Kasumi-1 (cell line): ENCODE measurements at places on chromosomes 7 and 10.

GRCh38 chr7:37089972-37090371 lies 358.7 kb downstream of the ELMO1 start:
- DNase-seq = no peak

- DNase-seq = no peak
Measured at GRCh38 chr10:26859241-26860101, 1.3 kb downstream of the ABI1 start.

- DNase-seq = no peak
Measured at GRCh38 chr10:17951868-17952371, at the start of gene SLC39A12. SLC39A12 (plus strand) TSS chr10:17951918; CDS start chr10:17953277, 1,359 bp downstream.

DNA sequence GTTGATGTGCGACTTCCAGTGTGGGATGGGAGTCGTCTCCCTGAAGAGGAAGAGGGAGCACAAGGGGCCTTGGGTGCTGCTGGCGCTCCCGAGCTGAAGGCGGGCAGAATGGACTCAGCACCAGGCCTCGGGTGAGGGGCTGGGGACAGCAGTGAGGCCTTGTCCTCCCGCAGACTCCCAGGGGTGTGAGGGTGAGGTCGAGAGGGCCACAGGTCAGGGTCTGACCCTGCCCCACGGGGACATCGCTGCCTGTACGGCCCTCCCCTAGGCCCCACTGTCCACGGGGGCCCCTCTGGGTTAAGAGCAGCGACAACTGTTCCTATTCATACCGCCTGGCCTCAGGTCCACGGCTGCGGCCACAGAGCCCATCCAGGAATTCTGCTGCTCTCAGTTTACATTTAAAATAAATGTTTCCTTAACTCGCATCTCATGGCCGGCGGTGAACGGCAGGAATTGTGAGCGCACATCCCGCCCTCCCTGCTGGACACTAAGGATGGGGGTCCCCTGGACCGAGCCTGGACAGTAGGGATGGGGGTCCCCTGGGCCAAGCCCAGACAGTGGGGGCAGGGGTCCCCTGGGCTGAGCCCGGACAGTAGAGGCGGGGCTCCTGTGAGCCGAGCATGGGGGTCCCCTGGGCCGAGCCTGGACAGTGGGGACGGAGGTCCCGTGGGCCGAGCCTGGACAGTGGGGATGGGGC lies 61.7 kb downstream of the PDGFA start:
- DNase-seq = no peak

- DNase-seq = peak; percentile 6
Measured at GRCh38 chr7:135441791-135442190, 68.1 kb downstream of the CNOT4 start.

GRCh38 chr10:60781661-60782060 lies 3.4 kb downstream of the CDK1 start:
- no peak for DNase-seq

DNA sequence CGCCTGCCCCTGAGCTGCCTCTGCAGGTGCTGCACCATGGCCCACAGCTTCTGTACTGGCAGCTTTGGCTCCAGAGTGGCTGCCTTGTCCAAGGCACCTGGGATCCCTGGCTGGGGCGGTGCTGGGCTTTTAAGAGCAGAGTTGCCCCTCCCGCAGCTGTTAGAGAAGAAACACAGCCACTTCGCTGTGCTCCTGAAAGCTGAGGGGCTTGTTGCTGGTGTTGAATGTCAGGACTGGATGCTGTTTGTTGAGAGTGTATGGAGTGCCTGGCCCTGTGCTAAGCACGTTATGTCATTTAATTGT lies 6.2 kb downstream of the FAM241B start:
- no peak for DNase-seq
